ENCODE measurements at places on chromosomes 12 and 14. TPM values are rescaled to one million over a fixed set of nuclear protein-coding genes. Genes with fewer than 3 reads are reported as not detected.

MIP gene
- total RNA-seq: not detected

NPFF gene
- total RNA-seq: not detected

KIAA0586 gene
- 17.7 TPM for total RNA-seq

GLT8D2 gene
- 52.5 TPM for total RNA-seq

SERPINA1 gene
- total RNA-seq: 0.29 TPM

C12orf42 gene
- total RNA-seq: not detected

UNC79 gene
- total RNA-seq: under 0.01 TPM

VRTN gene
- total RNA-seq: not detected

Measured in osteoblast (primary cell).